ENCODE measurements at places on chromosomes 7 and 10. TPM values are rescaled to one million over a fixed set of nuclear protein-coding genes. Genes with fewer than 3 reads are reported as not detected.

The HABP2 gene
- 0.04 TPM for polyA plus RNA-seq

GRCh38 chr10:91785830-91786229 is 12.4 kb upstream of the TNKS2 start:
- H3K4me3 ChIP-seq = no peak overlapping the region
- H3K27ac ChIP-seq = no peak overlapping the region
- no peaks in the 10 kb centered on the region for H3K36me3 ChIP-seq
- DNase-seq = no peak
- no peaks in the 10 kb centered on the region for H3K4me1 ChIP-seq

DNA sequence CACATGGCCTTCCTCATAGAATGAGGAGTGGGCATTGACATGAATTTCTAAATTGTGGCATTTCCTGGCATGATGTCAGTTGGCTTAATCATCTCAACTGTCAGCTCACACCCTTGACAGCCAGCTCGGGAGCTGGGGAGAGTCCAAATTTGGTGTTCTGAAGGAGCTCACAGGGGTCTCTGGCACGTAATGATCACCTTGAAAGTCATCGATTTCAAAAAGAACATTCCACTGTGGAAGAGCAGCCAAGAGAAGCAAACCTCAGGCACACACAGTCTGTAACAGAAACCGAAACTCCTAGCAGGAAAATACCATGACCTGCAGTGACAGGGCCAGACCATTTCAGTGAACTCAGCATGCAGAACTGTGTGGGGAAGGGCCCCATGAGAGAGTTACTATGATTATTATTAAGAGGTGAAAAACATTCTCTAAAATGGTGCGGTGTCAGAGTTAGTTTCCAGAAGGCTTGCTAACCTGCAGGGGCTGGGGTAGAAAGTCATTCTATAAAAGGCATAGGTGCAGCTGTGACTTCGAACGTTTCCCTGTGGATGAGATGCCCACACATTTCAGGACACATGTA is 26.4 kb upstream of the KLF6 start:
- no peak overlapping the region for H3K4me3 ChIP-seq
- H3K27me3 ChIP-seq = no peaks in the 10 kb centered on the region
- DNase-seq = peak; percentile 70
- peaks cover 55% of the 10 kb centered on the region for H3K4me1 ChIP-seq

GRCh38 chr10:52257692-52258075 is 56.4 kb upstream of the DKK1 start:
- no peak overlapping the region for H3K27ac ChIP-seq
- H3K36me3 ChIP-seq = no peaks in the 10 kb centered on the region

- DNase-seq = no peak
- no peak overlapping the region for H3K4me3 ChIP-seq
- H3K4me1 ChIP-seq = no peaks in the 10 kb centered on the region
- H3K27ac ChIP-seq = no peak overlapping the region
Measured at GRCh38 chr7:55080000-55080623, 61.3 kb downstream of the EGFR start.

DNA sequence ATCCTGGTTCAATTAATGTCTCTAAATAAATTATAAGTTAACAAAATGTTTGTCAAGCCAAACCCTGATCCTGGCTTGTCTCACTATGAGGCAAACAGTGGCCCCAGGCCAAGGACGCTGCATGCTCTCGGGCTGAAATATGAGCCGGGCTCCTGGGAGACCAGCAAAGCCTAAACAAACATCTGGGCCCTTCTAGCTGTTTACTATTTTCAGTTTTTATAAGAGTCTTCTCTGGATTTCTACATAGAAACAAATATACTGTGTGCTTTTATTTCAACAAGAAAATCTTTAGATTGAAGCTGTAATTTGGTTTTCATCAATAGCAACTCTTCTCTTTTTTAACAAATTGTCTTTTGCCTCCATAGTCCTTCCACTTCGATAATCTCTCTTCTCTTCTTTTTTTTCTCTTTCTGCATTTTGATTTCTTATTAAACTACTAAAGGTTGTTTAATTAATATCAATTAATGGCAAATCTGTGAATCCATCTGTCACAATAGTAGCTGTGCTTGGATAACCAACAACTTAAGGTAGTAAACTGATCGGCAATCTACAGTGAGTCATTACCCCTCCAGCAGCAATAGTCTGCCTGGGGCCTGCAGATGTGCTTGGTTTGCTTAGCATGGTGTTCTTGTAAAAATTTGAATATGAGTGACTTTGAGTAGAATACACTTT is 83.3 kb upstream of the DNAJC1 start:
- no peak for DNase-seq
- no peaks in the 10 kb centered on the region for H3K4me1 ChIP-seq
- H3K27ac ChIP-seq = no peak overlapping the region
- H3K4me3 ChIP-seq = no peak overlapping the region
- H3K27me3 ChIP-seq = no peaks in the 10 kb centered on the region
- no peaks in the 10 kb centered on the region for H3K36me3 ChIP-seq

The ASAH2 gene
- polyA plus RNA-seq = 0.24 TPM

Measured in endothelial cell of umbilical vein (primary cell).